Activated CD4-positive, alpha-beta memory T cell treated with anti-CD3 and anti-CD28 coated beads, Interleukin-2, amount 10 ng/mL, durations not matched to agents 7 days and 5 days (primary cell): ENCODE measurements at places on chromosomes 3 and 15.

GRCh38 chr15:37134244-37134643, 33.9 kb upstream of the MEIS2 start:
- no peak for DNase-seq

DNA sequence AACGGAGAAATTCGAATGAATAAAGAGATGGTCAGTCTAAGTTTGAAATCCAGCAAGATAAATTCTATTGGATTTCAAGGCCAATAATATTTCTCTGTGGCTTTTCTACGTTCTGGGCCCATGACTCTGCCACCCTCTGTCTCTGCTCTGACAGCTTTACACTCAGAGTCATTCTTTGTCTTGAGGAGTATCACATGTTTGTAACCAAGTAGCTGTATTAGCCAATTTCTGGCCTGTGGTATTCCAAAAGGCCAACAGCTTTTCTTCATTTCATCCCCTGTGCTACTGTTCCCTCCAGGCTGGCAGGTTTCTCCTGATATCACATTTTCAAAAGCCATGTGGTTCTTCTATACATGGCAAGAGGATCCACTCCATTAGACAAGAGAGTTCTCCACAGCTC, 324.1 kb upstream of the CNTN4 start:
- no peak for DNase-seq

DNA sequence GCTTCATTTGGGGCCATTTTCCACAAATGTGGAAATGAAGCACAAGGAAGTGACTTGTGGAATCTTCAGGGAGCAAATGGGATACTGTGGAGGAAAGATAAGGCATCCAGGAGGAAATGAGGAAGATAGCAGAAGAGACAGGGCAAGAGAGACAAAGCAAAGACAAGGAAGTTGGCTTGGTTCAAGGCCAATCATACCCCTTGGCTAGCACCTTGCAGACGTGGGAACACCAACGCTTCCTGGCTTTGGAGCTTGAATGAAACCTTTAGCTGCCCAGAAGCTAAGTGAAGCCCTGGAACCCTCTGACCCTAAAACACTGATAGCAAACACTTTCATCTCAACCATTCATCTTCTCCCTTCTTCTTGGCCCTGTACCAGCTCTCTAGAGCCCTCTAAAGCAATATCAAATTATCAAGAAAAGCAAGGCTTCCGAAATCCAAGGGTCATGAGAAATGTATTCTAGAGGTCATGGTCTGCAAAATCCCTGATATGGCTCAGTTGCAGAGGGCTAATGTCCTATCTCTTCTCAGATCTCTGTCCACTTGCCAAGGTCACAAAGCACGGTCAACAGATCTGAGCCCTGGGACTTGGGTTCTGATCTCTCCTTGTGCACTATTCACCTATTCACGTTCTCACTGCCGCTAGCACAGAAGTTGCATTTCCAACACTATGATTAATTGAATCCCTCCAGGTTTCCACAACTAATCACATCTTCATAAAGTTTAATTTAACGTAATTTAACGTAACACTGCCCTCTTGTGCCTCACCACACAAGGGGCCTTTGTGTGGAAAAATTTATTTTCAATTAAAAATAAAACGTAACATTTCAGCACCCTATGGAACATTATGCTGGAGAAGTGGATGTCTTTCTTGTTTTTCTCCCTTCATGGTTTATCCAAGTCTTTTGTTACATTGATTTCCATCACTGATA, 557.6 kb upstream of the ADAMTS9 start:
- DNase-seq, result no peak

GRCh38 chr15:77354063-77354462, 65.8 kb downstream of the PEAK1 start:
- DNase-seq, result no peak

DNA sequence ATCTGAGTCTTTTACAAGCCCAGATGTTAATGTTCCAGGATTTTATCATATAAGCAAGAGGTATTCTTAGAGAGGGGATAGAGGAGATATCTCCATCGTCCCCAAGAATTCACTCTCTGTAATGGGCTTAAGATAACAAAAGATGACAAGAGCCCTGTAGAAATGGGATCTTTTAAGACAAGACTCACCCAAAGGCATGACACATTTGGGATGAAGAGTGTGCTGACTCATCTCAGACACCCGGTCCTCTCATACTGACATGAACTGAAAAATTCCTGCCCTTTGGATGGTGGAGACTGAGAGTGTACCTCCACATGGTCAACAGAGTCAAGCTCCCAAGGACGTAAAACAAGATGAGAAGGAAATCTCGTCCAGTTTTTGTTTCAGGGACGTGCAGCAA, 11.0 kb downstream of the LEKR1 start:
- no peak for DNase-seq

DNA sequence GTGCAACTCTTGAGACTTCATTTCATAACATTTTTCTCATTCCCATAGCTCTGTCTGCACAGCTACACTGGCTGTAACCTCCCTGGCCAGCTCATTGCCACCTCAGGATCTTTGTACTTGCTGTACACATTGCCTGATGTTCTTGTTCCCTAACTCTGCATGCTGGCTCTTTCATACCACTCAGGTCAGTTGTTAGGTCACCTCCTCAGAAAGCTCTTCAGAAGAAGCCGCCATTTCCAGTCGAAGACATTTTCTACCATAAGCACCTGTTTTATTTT, 176.2 kb downstream of the AKAP13 start:
- DNase-seq, result no peak

GRCh38 chr3:195401943-195402342, 40.9 kb downstream of the ACAP2 start:
- no peak for DNase-seq

GRCh38 chr3:43288366-43288765, 2.0 kb downstream of the SNRK start:
- no peak for DNase-seq

DNA sequence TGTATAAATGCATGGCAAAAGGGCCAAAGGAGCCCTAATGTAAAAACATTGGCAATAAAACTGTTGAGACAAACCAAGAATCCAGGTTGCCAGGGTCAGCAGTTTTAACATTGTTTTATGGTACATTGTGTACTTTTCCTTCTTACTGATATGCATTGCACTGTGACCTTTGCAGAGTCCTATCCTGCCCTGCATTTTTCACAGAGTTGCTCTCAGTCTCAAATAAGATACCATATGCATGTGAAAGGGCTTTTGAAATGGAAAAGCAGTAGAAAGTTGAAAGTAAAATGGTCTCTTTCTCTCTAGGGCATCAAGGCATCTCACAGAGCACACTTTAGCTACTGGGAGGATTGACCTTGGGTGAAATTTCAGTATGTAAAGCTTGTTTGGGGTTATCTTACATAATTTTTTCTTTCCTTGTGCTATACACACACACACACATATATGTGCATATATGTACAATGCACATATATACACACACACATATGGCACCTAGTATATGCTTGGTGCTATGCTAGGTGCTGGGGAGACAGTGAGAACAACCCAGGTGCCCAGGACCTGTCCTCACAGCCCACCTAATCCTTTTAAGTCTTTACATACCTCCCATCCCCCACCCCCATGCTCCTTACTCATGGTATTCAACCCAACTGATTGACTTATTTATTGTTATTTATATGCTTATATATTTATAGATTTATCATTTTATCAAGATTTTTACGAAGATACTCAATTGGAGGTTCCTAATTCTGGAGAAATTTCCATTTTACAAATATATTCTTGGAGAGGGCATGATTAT, 1.2 kb upstream of the PPP2R3A start:
- DNase-seq, result no peak

GRCh38 chr3:192275741-192276355, 451.5 kb downstream of the FGF12 start:
- no peak for DNase-seq

GRCh38 chr3:172097585-172097984, 58.2 kb downstream of the FNDC3B start:
- no peak for DNase-seq

GRCh38 chr3:186896875-186897274, 33.5 kb upstream of the ST6GAL1 start:
- DNase-seq, result no peak
